Hepatocyte (in vitro differentiated cells): ENCODE measurements at places on chromosomes 2 and 18. TPM values are rescaled to one million over a fixed set of nuclear protein-coding genes. Genes with fewer than 3 reads are reported as not detected.

DNA sequence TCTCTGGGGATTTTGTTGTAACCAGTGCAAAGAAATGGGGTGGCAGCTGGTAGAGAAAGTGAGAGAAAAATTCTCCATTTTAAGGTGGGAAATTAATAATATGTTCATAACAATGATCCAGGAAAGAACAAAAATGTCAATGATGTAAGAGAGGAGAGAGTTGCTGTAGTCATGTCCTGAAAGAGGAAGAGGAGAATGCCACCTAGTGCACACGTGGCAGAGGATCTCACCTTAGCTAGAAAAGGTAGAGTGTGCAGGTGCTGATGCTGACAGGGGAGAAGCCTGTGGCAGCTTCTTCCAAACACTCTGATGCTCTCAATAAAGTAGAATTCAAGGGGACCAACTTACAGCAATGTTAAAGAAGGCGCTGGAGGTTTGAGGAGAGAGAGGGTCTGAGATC lies 282.9 kb upstream of the PKDCC start:
- H3K27me3 ChIP-seq: no peaks in the 10 kb centered on the region
- H3K36me3 ChIP-seq: no peaks in the 10 kb centered on the region
- no peak overlapping the region for H3K27ac ChIP-seq
- DNase-seq: no peak
- H3K4me3 ChIP-seq: no peak overlapping the region
- H3K4me1 ChIP-seq: no peaks in the 10 kb centered on the region

GRCh38 chr2:233638836-233639235 lies 2.6 kb downstream of the UGT1A10 start:
- no peaks in the 10 kb centered on the region for H3K36me3 ChIP-seq
- no peak for DNase-seq

- no peak overlapping the region for H3K27ac ChIP-seq
- H3K36me3 ChIP-seq: no peaks in the 10 kb centered on the region
- peaks cover 7% of the 10 kb centered on the region for H3K4me1 ChIP-seq
- DNase-seq: no peak
- H3K27me3 ChIP-seq: no peaks in the 10 kb centered on the region
- H3K4me3 ChIP-seq: no peak overlapping the region
Observed at GRCh38 chr2:191936882-191937405, 90.1 kb upstream of the CAVIN2 start.

DNA sequence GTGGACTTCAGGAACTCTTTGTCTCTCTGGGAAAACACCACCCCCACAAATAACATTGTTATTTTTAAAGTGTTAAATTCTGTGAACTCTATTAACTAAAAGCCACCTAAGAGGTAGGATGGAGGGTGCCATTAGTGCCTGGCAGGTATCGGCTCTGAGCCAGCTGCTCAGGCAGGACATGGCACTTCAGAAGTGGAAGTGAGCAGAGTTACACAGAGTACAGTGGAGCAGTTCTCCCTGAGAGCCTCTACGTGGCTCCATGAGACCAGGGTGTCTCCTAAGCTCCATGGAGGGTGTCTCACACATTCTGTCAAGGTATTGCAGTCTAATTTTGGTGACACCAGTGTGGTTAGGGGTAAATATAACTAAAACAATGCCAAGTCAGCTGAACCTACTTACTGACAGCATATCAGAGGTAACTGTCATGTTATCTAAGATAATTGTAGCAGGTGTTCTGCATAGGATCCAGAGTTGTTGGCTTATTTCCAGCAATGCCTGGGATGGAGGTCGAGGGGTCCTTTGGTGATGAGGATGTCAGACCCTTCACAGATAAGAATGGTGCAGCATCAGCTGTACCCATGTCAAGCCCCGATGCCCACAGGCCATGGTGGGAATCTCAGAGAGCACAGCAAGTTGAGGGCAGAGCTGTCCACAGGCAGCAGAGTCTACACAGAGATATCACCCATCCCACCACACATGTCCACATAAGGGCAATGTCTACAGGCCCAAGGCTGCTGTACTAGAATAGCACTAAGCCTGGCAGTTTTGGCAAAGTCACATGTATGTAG lies 8.6 kb upstream of the MALL start:
- H3K36me3 ChIP-seq: no peaks in the 10 kb centered on the region
- H3K4me1 ChIP-seq: no peaks in the 10 kb centered on the region
- H3K27ac ChIP-seq: no peak overlapping the region
- no peak overlapping the region for H3K4me3 ChIP-seq

DNA sequence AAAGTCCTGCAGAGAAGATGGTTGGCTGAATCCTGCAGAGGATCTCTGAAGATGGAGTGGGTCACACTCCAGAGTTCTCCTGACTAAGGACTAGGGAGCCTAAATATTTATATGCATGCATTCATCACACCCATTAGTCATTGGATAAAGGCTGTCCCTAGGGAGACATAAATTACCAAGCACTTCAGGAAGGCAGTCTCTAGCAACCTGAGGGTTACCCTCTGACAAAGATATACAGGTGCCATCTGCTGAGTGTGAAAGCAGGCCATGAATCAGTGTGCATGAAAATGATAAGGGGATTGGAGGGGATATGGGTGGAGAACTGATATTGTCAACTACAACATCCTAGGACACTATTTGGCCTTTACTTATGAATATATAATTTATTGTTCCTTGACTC lies 294.8 kb upstream of the DDX18 start:
- H3K36me3 ChIP-seq: no peaks in the 10 kb centered on the region
- H3K4me3 ChIP-seq: no peak overlapping the region
- no peak for DNase-seq
- H3K27ac ChIP-seq: no peak overlapping the region

DNA sequence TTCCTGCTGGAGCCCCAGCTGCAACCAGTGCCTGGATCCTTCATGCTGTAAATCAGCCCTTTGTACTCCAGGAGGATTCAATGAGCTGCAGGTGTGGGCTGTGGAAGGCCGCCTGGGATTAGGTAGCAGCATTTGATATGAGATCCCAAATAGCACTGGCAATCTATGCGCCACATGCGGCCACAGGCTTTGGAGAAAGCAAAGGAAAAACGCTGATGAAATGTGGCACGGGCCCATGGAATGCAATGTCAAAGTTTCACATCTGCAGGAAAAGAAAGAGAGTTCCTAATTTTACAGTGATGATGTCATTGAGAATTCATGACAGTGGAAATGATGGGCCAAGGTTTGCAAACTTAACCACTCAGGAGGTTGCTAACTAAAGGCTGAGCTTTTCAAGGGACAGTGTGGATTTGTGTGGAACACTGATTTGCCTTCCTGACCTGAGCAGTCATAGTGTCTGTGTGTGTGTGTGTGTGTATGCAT lies 216.4 kb upstream of the OSR1 start:
- DNase-seq: peak; percentile 26
- H3K27ac ChIP-seq: no peak overlapping the region
- H3K36me3 ChIP-seq: no peaks in the 10 kb centered on the region
- no peaks in the 10 kb centered on the region for H3K27me3 ChIP-seq
- H3K4me1 ChIP-seq: peaks cover 16% of the 10 kb centered on the region

CHRNA1 gene
- 1.5 and 1.6 TPM in 2 replicates for polyA plus RNA-seq

DNA sequence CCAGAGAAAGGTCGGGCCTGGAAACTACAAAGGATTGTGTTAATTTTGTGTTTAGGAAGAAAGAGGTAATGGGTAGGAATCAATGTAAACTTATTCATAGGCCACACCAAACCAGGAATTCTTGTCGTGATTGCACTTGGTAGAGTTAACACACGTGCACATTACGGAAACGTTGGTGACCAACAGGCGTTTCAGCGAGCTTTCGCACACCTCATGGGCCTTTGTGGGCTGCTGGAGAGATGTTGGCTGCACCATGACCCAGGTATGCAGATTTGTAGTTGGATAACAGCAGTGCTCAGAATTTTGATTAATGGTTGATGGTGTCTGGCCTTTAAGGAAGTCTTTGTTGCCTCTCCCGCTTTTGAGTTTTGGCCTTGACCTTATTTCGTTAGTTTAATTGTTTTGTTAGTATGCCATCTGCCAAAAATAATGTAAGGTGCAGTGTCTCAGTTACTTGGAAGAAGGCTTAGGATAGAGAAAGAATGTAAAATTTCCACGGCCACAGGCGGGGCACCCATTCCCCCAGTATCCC lies 1.9 kb downstream of the ZNF236 start:
- peak overlapping the region; percentile 85 for H3K4me3 ChIP-seq
- no peaks in the 10 kb centered on the region for H3K27me3 ChIP-seq
- H3K4me1 ChIP-seq: peaks cover 12% of the 10 kb centered on the region
- no peak for DNase-seq
- no peaks in the 10 kb centered on the region for H3K36me3 ChIP-seq
- H3K27ac ChIP-seq: peak overlapping the region; percentile 86

- no peaks in the 10 kb centered on the region for H3K4me1 ChIP-seq
- no peak for DNase-seq
- H3K4me3 ChIP-seq: no peak overlapping the region
- H3K36me3 ChIP-seq: no peaks in the 10 kb centered on the region
- no peaks in the 10 kb centered on the region for H3K27me3 ChIP-seq
Observed at GRCh38 chr2:26903676-26904075, 55.7 kb downstream of the DPYSL5 start.

TBR1 gene
- polyA plus RNA-seq: not detected in 2 replicates

GRCh38 chr2:173202570-173202969 lies 126.9 kb downstream of the MAP3K20 start:
- no peaks in the 10 kb centered on the region for H3K27me3 ChIP-seq
- no peak overlapping the region for H3K27ac ChIP-seq
- no peaks in the 10 kb centered on the region for H3K4me1 ChIP-seq

DNA sequence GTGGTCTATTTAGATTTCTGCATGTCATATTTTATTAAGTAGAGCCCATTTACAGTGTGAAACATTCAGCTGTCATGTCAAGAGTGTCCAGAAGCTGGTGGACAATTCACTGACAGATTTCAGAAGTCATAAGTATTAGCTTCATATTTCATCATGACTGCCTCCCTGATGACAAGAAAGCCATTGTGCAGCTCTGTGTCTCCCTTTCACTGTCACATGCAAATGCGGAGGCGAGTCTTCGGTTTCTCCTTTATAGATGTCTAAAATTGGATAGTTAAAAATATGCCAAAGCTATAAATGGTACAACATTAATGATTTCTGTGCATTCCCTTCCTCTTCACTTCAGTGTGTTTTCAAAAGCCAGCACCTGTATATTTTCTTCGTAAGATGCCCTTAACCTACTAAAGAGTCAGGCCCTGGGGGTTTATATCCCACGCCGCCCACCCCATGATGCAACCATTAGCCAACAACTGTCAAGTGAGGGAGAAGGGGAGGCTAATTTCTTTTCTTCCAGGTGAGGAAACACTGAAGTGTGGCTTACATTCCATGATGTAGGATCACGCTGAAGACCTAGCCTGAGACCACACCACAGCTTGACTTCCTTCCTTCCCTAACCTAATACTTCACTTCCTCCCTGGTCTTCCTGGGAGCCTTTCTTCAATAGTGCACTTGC lies 99.6 kb upstream of the DDX18 start:
- no peaks in the 10 kb centered on the region for H3K27me3 ChIP-seq
- H3K27ac ChIP-seq: no peak overlapping the region
- no peaks in the 10 kb centered on the region for H3K4me1 ChIP-seq
- H3K36me3 ChIP-seq: no peaks in the 10 kb centered on the region
- no peak overlapping the region for H3K4me3 ChIP-seq

CPO gene
- not detected in 2 replicates for polyA plus RNA-seq

GRCh38 chr2:45274250-45274926 lies 265.1 kb upstream of the SIX2 start:
- H3K4me1 ChIP-seq: peaks cover 34% of the 10 kb centered on the region
- no peaks in the 10 kb centered on the region for H3K36me3 ChIP-seq
- H3K27ac ChIP-seq: peak overlapping the region; percentile 48
- DNase-seq: no peak
- no peak overlapping the region for H3K4me3 ChIP-seq

FEV gene
- polyA plus RNA-seq: 0.58 and 2.1 TPM in 2 replicates

- H3K4me1 ChIP-seq: peaks cover 44% of the 10 kb centered on the region
- peak overlapping the region; percentile 99 for H3K27ac ChIP-seq
- H3K36me3 ChIP-seq: no peaks in the 10 kb centered on the region
- no peak overlapping the region for H3K4me3 ChIP-seq
- no peaks in the 10 kb centered on the region for H3K27me3 ChIP-seq
Observed at GRCh38 chr2:28356095-28356911, 36.4 kb upstream of the FOSL2 start.

NETO1 gene
- polyA plus RNA-seq: not detected in 2 replicates

TMEM18 gene
- 43.1 and 47.1 TPM in 2 replicates for polyA plus RNA-seq

- H3K4me1 ChIP-seq: no peaks in the 10 kb centered on the region
- no peaks in the 10 kb centered on the region for H3K27me3 ChIP-seq
- H3K36me3 ChIP-seq: no peaks in the 10 kb centered on the region
- DNase-seq: no peak
- H3K4me3 ChIP-seq: no peak overlapping the region
Observed at GRCh38 chr18:10563886-10564285, 38.1 kb downstream of the NAPG start.

DCC gene
- 0.52 and 1.0 TPM in 2 replicates for polyA plus RNA-seq

TMSB10 gene
- polyA plus RNA-seq: 2,879 and 3,340 TPM in 2 replicates

PAX8 gene
- 0.05 and 0.16 TPM in 2 replicates for polyA plus RNA-seq

- no peak overlapping the region for H3K27ac ChIP-seq
- no peak overlapping the region for H3K4me3 ChIP-seq
- no peaks in the 10 kb centered on the region for H3K4me1 ChIP-seq
- H3K27me3 ChIP-seq: no peaks in the 10 kb centered on the region
Observed at GRCh38 chr2:212421556-212422334, 116.9 kb downstream of the ERBB4 start.

DNA sequence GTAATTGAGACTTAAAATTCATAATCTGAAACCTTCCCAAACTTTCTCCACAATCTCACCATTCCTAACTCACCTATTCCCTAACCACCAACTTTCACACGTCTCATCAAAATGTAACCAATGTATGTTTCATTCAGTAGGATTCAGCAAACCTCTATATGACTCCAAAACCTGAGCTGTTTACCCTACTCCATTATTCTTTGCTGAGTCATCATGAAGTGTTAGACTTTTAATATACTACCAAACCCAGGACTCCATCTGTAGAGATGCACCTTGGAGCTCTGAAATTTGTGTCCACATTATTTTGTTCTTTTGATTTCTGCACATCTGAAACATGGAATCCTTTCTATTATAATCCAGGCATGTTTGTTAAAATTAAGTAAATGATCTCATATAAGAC lies 727.0 kb upstream of the PIK3C3 start:
- no peak for DNase-seq
- no peaks in the 10 kb centered on the region for H3K36me3 ChIP-seq
- no peak overlapping the region for H3K4me3 ChIP-seq
- H3K27me3 ChIP-seq: no peaks in the 10 kb centered on the region
- H3K4me1 ChIP-seq: no peaks in the 10 kb centered on the region
- no peak overlapping the region for H3K27ac ChIP-seq

DNA sequence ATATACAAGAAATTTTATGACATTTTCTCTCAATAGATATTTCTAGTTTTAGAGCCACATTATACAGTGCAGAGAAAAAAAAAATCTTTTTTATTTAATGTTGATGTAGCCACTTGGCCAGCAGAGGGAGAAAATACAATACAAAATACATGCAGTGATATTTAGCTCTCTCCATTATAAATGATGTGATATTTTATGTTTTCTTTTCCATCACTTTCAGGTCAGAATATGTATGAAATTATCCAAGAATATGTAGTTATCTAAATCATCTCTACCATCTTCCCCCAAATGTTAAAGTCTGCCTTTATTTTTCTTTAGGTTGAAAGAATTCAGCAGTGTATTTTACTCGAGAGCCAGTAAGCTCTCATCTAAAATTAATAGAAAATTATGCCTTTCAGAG lies 533.6 kb upstream of the FSHR start:
- no peaks in the 10 kb centered on the region for H3K4me1 ChIP-seq
- H3K27ac ChIP-seq: no peak overlapping the region
- DNase-seq: no peak
- no peaks in the 10 kb centered on the region for H3K36me3 ChIP-seq
- H3K4me3 ChIP-seq: no peak overlapping the region

- H3K4me1 ChIP-seq: no peaks in the 10 kb centered on the region
- H3K36me3 ChIP-seq: no peaks in the 10 kb centered on the region
- H3K27ac ChIP-seq: no peak overlapping the region
- DNase-seq: no peak
- no peak overlapping the region for H3K4me3 ChIP-seq
- H3K27me3 ChIP-seq: no peaks in the 10 kb centered on the region
Observed at GRCh38 chr2:17429130-17429529, 89.1 kb downstream of the RAD51AP2 start.
